Myocyte (in vitro differentiated cells): ENCODE measurements at places on chromosomes 16 and 17.
A peak's percentile ranks its signal among the peaks of the same experiment; 100 is the strongest.

GRCh38 chr17:57945996-57946797, 9.0 kb downstream of the CUEDC1 start:
- DNase-seq: no peak

DNA sequence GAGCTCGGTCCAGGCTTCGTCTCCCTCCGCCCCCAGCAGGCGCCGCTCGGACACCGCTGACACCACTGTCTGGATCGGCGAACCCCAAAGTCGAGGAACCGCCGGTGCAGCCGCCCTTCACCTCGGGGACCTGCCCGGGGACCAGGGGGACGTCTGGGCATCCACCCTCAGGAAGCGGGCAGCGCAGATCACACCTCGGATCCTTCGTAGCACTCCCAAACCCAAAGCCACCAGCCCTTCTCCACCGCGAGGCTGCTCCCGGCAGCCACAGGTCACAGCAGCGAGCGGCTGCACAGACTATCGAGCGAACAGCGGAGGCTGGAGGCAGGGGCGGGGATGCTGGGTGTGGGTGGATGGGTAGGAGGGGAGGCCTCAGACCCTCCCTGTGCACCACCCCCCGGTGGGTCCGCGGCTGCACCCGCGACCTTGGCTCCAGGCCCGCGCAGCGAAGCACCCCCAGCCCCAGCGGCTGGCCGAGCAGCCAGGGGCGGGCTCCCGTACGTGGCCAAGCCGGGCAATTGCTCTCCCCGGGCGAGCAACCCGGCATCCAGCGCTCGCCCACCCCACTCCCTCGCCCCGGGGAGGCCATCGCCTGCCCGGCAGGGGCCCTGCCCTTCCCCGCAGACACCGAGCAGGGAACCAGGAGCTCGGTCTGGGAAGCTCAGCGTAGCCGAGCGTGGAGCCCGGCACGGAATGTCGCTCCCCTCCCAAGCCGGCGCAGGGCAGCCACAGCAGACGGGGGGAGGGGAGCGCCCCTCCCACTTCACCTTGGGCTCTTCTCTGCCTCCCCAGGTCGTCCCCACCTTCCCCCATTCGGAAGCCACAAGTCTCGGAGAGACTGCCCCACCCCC, 1.0 kb downstream of the SDK2 start:
- DNase-seq: no peak

GRCh38 chr17:10370016-10370608, 2.7 kb downstream of the MYH13 start:
- DNase-seq: no peak

DNA sequence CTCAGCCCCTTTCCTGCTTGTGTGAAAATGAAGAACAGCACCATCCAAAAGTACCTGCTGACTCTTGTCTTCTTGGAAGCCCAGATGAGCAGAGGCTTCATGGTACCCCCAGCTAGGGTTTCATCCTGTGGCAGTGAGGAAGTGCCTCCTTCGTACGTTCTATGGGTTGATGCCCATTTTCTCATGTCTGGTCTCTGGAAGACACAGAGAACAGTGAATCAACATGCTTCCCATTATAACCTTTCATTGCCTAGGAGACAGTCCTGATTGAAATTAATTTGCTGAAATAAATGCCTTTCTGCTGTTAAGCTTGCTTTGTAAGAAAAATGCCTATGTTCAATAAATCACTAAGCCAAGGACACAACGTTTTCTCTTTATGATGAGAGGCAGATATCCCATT, 36.5 kb downstream of the RCVRN start:
- DNase-seq: no peak

DNA sequence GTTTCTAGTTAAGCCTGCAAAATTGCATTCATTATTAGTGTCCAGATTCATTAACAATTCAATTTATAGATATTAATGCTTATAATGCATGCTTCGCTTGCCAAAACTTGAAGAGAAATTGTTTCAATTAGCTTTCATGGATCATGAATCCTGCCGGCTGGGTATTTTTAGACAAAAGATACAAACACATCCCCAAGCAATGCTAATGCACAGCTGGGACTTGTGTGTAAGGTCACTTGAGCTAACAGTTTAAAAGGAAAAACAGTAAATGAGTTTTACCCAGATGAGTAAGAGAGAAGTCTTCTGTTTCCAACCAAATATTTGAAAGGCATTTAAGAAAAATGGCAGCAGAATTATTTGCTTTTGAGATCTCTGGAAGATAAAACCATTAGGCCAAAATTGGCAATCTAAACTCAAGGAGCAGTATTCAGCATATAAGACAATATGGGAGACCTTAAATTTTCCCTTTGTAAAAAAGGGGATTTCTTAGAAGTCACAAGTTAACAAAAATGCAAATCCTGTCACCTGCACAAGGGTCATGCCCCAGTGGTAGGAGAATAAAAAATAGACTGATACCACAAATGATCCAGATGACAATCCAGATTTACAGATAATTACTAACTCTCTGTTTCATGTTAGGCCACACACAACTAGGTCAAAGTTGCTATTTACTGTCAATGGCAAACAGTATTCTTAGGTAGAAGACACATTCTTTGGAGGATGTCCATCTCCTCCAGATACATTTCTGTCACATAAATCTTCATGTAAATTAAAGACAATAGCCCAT, 418.4 kb upstream of the PMFBP1 start:
- DNase-seq: no peak

GRCh38 chr17:13688716-13689115, 87.0 kb upstream of the HS3ST3A1 start:
- DNase-seq: peak; percentile 65

DNA sequence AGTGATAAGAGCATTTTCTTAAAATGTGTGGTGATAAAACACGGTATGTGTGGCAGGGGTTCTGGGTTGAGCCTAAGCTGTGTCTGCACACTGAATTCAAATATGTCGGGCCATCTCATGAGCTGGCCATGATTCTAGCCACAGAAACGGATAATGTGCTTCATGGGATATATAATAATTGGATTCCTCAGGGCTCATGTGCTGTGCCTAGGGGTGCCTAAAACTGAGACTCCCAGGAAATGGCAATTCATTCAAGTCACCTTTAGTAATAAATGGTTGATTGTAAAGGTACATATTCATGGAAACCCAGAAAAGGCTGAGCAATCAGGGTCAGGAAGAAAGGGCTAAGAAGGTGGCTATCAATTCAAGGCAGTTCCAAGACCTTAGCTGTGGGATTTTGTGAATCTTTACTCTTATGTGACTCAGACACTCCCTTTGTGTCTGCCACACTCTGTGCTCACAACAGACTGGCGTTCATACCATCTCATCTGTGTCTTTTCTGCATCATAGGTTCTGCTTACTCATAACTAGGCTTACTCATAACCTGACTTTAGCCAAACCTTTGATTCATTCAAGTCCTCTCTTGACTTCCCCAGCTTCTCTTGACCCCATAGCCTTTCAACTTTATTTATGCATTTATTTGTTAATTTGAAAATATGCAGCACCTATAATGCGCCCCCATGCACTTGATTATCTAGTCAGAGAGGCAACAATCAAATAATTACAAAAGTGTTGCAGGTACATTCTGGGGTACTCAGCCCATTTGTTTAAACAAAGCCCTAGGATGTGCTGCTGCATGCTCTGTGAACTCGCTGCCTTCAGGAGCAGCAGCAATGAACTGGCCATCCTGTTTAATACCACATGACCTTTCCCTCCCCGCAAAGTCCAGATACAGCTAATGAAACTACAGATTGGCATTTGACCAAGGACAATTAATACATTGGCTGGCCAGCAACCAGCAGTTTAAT, 28.4 kb upstream of the MED13 start:
- DNase-seq: peak; percentile 21

DNA sequence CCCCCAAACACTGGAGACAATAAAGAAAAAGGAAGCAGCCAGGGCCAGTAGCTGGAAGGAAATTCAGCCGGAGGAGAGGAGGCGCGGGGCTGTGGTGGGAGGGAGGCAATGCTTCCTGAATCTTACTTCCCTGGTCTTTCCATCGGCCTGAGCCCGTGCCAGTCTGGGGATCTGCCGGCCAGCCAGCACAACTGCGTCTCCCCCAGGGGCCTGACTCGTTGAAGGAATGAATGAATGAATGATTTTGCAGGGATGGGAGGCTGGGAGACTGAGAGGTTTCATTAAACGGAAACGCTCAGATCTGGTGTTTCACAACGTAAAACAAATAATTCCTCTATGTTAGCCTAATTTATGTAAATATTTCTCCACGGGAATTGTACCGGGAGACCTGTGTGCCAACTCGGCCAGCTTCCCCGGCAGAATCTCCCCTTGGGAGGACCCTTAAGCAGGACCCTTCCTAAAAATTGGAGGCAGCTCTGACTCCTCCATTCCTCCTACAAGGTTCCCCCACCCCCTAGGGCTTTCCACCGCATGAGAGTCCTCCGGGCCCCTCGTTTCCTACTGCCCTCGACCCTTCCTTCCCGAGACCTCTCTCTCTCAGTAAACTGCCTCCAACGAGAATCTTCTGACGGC, 1.3 kb upstream of the BAIAP2 start:
- DNase-seq: no peak

- DNase-seq: peak; percentile 54
Observed at GRCh38 chr16:87431926-87432325, 39.8 kb downstream of the MAP1LC3B start.

DNA sequence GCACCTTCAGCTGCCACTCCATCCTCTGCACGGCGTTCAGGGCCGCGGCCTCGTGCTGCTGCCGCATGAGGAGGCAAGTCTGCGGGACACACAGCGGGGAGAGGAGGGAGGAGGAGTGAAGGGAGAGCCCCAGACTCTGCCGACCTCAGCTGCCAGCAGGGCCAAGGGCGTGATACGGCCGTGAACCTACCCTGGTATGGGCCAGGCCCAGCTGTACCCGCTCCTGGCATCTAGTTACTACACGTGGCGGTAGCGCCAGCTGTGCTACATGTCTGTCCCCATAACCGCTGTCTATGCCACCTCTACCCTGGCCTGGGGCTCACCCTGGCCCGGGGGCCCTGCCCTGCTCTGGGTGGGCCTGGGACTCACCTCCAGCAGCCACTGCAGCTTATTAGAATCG, 51.1 kb downstream of the ZNF778 start:
- no peak for DNase-seq

- DNase-seq: no peak
Observed at GRCh38 chr16:24180451-24180850, 75.7 kb upstream of the CACNG3 start.

- DNase-seq: no peak
Observed at GRCh38 chr17:4235372-4236279, 28.2 kb downstream of the ANKFY1 start.

- DNase-seq: no peak
Observed at GRCh38 chr17:80153004-80153403, 6.1 kb upstream of the EIF4A3 start.

- no peak for DNase-seq
Observed at GRCh38 chr17:47686664-47687327, 7.2 kb upstream of the TBKBP1 start.

DNA sequence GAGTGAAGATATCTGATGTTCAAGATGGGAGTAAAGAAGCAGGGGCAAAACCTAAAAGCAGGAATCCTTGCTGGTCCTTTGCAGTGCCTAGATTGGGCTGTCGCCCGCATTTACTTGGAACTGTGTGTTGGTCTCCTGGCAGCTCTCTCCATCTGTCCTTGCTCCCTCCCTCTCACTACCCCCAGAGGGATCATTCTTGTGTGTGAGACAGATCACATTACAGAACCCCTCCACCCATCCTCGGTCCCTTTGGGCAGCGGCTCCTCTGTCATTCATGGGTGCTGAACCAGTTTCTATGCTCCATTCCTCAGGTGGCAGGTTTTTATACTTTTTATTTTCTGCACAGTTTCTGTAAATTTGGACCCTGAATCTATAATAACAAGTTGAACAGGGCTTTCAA, 99.4 kb upstream of the MYOCD start:
- no peak for DNase-seq

GRCh38 chr16:782258-782657, 5.9 kb downstream of the RPUSD1 start:
- peak; percentile 62 for DNase-seq
